Mesothelial cell of epicardium (in vitro differentiated cells): ENCODE measurements at places on chromosomes 16 and 17.

DNA sequence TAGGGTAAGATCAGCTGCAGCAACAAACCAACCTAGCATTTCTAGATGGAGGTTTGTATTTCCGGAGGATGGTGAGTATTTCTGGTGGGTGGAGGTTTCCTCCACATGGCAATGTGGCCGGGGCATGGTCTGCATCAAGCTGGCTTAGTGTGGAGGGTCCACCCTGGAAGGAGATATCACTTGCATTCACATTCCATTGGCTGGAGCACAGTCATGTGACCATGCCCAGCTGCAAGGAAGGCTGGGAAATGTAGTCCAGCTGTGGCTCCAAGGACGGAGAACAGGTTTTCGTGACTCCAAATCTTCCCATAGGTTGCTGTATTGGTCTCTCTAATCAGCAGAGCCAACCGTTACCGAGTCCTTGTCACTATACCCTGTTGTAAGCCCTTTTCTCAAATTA lies 68.7 kb downstream of the RAI1 start:
- no peaks in the 10 kb centered on the region for H3K27me3 ChIP-seq
- no peaks in the 10 kb centered on the region for H3K36me3 ChIP-seq
- DNase-seq: no peak
- H3K4me3 ChIP-seq: no peak overlapping the region

DNA sequence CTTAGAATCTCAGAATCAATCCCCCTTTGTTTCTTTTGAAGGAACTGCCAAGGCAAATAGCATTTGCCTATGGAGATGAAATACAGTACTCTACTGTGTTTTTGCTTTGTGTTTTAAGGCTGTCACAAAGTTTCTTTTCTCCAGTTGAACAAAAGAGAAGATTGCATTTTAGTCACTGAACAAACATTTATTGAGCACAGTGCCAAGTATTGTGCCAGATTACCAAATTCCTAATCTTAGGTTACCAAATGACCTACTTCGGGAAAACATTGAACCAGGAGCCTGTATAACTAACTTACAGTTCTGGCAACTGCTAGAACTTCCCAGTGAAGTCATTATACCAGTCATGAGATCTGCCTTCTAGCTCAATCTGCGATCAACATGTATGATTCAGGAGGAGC lies 3.0 kb upstream of the UBB start:
- peaks cover 16% of the 10 kb centered on the region for H3K36me3 ChIP-seq
- peak overlapping the region; percentile 67 for H3K27ac ChIP-seq
- no peaks in the 10 kb centered on the region for H3K27me3 ChIP-seq
- no peak overlapping the region for H3K4me3 ChIP-seq
- H3K4me1 ChIP-seq: peaks cover 21% of the 10 kb centered on the region

- no peaks in the 10 kb centered on the region for H3K27me3 ChIP-seq
- H3K4me1 ChIP-seq: peaks cover 65% of the 10 kb centered on the region
- DNase-seq: no peak
- H3K27ac ChIP-seq: peak overlapping the region; percentile 59
- H3K4me3 ChIP-seq: no peak overlapping the region
Measured at GRCh38 chr16:85225257-85225656, 113.0 kb upstream of the CIBAR2 start.

- H3K4me3 ChIP-seq: no peak overlapping the region
- DNase-seq: no peak
- peaks cover 61% of the 10 kb centered on the region for H3K27me3 ChIP-seq
- H3K27ac ChIP-seq: no peak overlapping the region
Measured at GRCh38 chr17:27797390-27798091, 2.8 kb downstream of the NOS2 start.

DNA sequence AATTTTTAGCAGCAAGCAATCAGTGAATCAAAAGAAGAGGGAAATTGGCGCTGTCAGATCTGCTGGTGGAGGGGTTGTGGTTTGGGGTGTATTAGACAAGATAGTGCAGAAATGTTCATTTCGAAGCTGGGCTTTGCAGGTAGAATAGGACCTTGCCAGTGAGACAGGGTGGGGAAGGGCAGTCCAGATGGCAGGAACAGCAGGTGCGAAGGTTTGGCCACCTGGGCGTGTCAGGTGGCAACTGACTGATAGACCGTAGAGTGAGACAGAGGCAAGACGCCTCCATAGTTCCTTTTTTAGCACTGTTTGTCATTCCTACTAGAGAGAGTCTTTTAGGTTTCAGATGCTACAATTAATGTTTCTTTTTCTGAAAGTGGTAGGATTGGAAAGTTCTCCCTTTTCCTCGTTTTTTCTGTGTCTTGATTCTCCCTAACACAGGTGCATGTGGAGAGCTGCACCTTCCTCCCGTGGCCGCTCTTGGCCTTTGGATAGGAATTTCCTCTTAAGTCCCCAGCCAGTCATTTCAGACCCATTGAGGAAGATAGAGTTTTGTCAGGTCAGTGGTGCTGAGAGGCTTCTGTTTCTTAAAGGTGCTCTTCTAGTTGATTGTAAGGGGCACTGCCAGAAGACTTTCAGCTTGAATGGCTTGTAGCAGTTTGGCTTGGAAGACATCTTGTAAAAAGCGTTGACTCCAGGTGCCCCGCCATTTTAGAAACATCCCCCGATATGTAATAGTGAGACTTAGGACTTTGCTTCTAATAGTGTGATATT lies 315.6 kb downstream of the SNX29 start:
- no peak overlapping the region for H3K4me3 ChIP-seq
- peaks cover 3% of the 10 kb centered on the region for H3K4me1 ChIP-seq
- H3K27me3 ChIP-seq: no peaks in the 10 kb centered on the region
- no peak overlapping the region for H3K27ac ChIP-seq
- no peak for DNase-seq

DNA sequence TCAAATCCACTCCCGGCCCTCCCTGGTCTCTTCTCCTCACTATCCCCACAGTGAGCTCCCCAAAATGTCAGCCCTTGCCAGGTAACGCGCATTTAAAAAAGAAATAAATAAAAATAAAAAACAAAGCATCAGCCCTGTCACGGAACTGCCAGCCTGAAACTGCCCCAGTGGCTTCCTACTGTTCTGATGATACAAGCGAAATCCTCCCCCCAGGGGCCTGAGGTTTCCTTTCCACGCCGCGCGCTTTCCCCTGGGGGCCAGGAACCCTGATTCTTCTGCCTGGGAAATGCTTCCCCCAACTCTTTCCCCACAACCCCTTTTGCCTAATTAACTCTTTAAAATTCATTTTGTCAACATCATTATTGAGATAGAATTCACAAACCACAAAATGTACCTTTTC lies 12.2 kb upstream of the RPH3AL start:
- no peak overlapping the region for H3K4me3 ChIP-seq
- H3K4me1 ChIP-seq: peaks cover 3% of the 10 kb centered on the region
- no peak overlapping the region for H3K27ac ChIP-seq
- DNase-seq: no peak
- H3K36me3 ChIP-seq: peaks cover 15% of the 10 kb centered on the region

GRCh38 chr17:32256012-32256700 lies 9.5 kb upstream of the RHBDL3 start:
- no peak overlapping the region for H3K27ac ChIP-seq
- peaks cover 52% of the 10 kb centered on the region for H3K27me3 ChIP-seq
- H3K36me3 ChIP-seq: no peaks in the 10 kb centered on the region
- no peak overlapping the region for H3K4me3 ChIP-seq
- DNase-seq: no peak
- peaks cover 6% of the 10 kb centered on the region for H3K4me1 ChIP-seq

- peaks cover 4% of the 10 kb centered on the region for H3K27me3 ChIP-seq
- H3K36me3 ChIP-seq: no peaks in the 10 kb centered on the region
- H3K4me3 ChIP-seq: no peak overlapping the region
- no peaks in the 10 kb centered on the region for H3K4me1 ChIP-seq
- no peak for DNase-seq
- no peak overlapping the region for H3K27ac ChIP-seq
Measured at GRCh38 chr16:26877421-26877820, 189.3 kb upstream of the C16orf82 start.

GRCh38 chr17:47847341-47848197 lies 3.4 kb downstream of the SP6 start:
- H3K36me3 ChIP-seq: no peaks in the 10 kb centered on the region
- peaks cover 85% of the 10 kb centered on the region for H3K4me1 ChIP-seq
- DNase-seq: no peak

GRCh38 chr17:73430848-73431247 lies 119.0 kb upstream of the CDC42EP4 start:
- no peaks in the 10 kb centered on the region for H3K27me3 ChIP-seq
- H3K36me3 ChIP-seq: peaks cover 4% of the 10 kb centered on the region
- no peak for DNase-seq
- peaks cover 16% of the 10 kb centered on the region for H3K4me1 ChIP-seq

- H3K4me3 ChIP-seq: no peak overlapping the region
- peaks cover 39% of the 10 kb centered on the region for H3K4me1 ChIP-seq
- H3K27me3 ChIP-seq: no peaks in the 10 kb centered on the region
- H3K27ac ChIP-seq: no peak overlapping the region
Measured at GRCh38 chr16:73553941-73554660, 506.2 kb upstream of the ZFHX3 start.

DNA sequence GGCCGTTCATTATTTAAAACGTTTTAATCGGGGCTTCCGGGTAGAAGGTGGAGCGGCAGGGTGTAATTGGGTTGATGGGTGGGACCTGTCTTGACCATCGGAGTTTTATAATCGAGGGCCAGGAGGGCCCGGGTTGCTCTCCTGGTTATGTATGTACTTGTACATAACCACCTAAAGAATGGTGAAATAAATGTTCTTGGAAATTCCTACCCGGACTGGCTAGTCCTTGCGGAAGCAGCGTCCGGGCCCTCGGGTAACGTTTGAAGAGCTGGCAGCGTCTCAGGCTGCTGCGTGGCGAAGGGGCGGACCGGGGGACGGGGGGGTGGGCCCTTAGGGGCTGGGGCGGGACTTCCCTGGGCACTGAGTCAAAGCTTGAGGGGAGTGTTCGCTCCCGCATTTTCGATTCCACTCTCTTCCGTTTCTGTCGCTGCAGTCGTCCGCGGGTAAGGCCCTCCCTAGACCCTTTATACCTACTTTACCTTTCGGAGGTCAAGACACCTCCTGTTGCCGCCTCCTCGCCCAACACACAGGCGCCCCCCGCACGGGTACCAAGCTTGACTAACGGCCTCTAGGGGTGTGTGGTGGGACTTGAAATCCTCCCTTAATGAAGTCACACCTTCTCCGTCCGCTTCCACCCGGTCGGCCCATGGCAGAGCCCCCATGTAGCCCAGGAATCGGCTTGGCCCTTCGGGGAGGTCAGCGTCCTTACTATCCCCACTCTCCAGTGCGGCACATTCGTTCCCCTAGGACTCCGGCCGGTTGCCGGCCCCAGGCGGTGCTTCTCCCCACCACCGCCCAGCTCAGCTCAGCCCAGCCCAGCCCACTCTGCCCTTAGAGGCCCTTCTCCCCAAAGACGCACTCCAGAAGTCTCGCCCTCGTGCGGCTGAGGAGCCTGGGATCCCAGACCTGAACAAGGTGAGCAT lies at the start of gene TMEM106A:
TMEM106A (plus strand) TSS at position 396 of the 923 bp plus-strand sequence. CDS start 1,167 bp downstream, outside the sequence.
- peaks cover 20% of the 10 kb centered on the region for H3K4me1 ChIP-seq
- no peaks in the 10 kb centered on the region for H3K27me3 ChIP-seq
- peak within 1 kb of the TSS; percentile 93 for H3K27ac ChIP-seq
- peak; percentile 66 for DNase-seq
- H3K36me3 ChIP-seq: peaks cover 13% of the 10 kb centered on the region
- H3K4me3 ChIP-seq: peak within 1 kb of the TSS; percentile 93

- no peak overlapping the region for H3K4me3 ChIP-seq
- peaks cover 25% of the 10 kb centered on the region for H3K4me1 ChIP-seq
- peaks cover 33% of the 10 kb centered on the region for H3K27me3 ChIP-seq
- no peaks in the 10 kb centered on the region for H3K36me3 ChIP-seq
- no peak for DNase-seq
Measured at GRCh38 chr16:47713225-47713595, 252.1 kb downstream of the PHKB start.

- peaks cover 16% of the 10 kb centered on the region for H3K4me1 ChIP-seq
- no peaks in the 10 kb centered on the region for H3K36me3 ChIP-seq
- no peaks in the 10 kb centered on the region for H3K27me3 ChIP-seq
- H3K4me3 ChIP-seq: no peak overlapping the region
Measured at GRCh38 chr17:59490216-59490615, 75.2 kb upstream of the DHX40 start.

DNA sequence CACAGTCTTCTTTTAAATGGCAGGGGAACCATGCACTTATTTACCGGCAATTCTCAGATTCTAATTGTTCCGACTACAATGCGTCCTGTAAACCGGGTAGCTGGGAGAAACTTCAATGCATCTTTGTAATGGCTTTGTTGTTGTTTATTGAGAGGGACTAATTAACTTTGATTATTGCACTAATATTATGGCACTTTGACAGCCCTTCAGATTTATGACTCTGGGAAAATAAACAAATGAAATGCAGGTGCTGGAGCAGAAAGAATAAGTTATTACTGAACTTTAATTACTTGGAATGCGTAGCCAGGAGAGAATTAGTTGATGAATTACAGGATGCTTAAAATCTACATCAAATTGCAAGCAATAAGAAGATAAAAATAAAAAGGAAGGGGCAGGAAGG lies 77.0 kb downstream of the WWOX start:
- DNase-seq: no peak
- H3K27ac ChIP-seq: no peak overlapping the region
- H3K36me3 ChIP-seq: no peaks in the 10 kb centered on the region
- H3K4me3 ChIP-seq: no peak overlapping the region
- no peaks in the 10 kb centered on the region for H3K27me3 ChIP-seq
- H3K4me1 ChIP-seq: no peaks in the 10 kb centered on the region

DNA sequence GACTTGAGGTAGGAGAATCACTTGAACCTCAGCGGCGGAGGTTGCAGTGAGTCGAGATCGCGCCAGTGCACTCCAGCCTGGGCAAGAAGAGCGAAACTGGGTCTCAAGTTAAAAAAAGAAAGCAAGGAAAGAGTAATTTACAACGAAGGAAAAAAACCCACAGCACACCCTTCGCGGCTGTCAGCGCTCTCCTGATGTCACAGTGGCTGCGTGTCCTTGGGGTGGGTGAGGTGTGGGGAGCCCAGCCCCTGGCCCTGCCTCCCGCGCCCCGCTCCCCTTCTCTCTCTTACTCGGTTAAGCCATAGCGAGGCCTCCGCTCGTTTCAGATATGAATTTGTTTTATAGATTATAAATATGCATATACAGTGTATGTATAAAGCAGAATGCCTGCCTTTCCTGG lies 740 bp upstream of the JPT2 start:
- no peaks in the 10 kb centered on the region for H3K27me3 ChIP-seq
- H3K4me3 ChIP-seq: peak overlapping the region; percentile 54
- H3K36me3 ChIP-seq: peaks cover 17% of the 10 kb centered on the region
- H3K4me1 ChIP-seq: peaks cover 19% of the 10 kb centered on the region
- peak overlapping the region; percentile 67 for H3K27ac ChIP-seq

DNA sequence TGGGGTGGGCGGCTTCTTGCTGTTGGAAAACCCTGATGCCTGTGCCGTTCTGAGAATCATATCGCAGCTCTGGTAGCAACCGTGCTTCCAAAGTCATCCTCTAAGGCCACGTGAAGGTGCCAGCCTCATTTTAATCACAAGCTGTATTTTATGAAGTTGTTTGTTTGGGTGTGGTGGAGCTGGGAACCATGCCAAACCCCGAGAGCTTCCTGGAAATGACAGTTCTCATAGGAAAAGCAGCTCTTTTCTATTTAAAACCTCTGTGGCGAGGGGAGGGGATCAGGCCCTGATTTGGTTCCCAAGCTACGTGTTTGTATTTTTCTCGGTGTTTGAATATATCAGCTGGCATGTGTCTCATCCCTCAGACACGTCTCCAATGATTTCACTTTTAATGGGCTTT lies 21.7 kb downstream of the KNOP1 start:
- no peak overlapping the region for H3K4me3 ChIP-seq
- H3K36me3 ChIP-seq: peaks cover 36% of the 10 kb centered on the region
- H3K4me1 ChIP-seq: peaks cover 24% of the 10 kb centered on the region
- DNase-seq: no peak

GRCh38 chr17:65472666-65473309 lies 88.7 kb downstream of the AXIN2 start:
- peaks cover 12% of the 10 kb centered on the region for H3K4me1 ChIP-seq
- H3K4me3 ChIP-seq: no peak overlapping the region
- no peaks in the 10 kb centered on the region for H3K27me3 ChIP-seq
- H3K27ac ChIP-seq: peak overlapping the region; percentile 19
- no peaks in the 10 kb centered on the region for H3K36me3 ChIP-seq
- DNase-seq: no peak

GRCh38 chr17:65750166-65750565 lies 188.7 kb upstream of the AXIN2 start:
- no peak overlapping the region for H3K4me3 ChIP-seq
- DNase-seq: no peak
- H3K36me3 ChIP-seq: no peaks in the 10 kb centered on the region
